ENCODE measurements at places on chromosomes 12 and 14.

GRCh38 chr12:39033782-39034181, 128.4 kb upstream of the CPNE8 start:
- no peaks in the 10 kb centered on the region for H3K4me1 ChIP-seq
- H3K27ac ChIP-seq: no peak overlapping the region
- H3K36me3 ChIP-seq: no peaks in the 10 kb centered on the region
- H3K4me3 ChIP-seq: no peak overlapping the region
- DNase-seq: no peak

- H3K4me1 ChIP-seq: peaks cover 11% of the 10 kb centered on the region
- H3K36me3 ChIP-seq: peaks cover 9% of the 10 kb centered on the region
- H3K4me3 ChIP-seq: no peak overlapping the region
Observed at GRCh38 chr14:102688290-102688689, 89.0 kb upstream of the TRAF3 start.

- peak within 1 kb of the TSS; percentile 93 for H3K4me3 ChIP-seq
- peak within 1 kb of the TSS; percentile 85 for H3K27ac ChIP-seq
- DNase-seq: peak; percentile 75
- H3K36me3 ChIP-seq: no peaks in the 10 kb centered on the region
Observed at GRCh38 chr12:15910864-15911721, at the start of gene DERA. DERA (plus strand) TSS chr12:15911332; CDS start chr12:15911384, 52 bp downstream.

DNA sequence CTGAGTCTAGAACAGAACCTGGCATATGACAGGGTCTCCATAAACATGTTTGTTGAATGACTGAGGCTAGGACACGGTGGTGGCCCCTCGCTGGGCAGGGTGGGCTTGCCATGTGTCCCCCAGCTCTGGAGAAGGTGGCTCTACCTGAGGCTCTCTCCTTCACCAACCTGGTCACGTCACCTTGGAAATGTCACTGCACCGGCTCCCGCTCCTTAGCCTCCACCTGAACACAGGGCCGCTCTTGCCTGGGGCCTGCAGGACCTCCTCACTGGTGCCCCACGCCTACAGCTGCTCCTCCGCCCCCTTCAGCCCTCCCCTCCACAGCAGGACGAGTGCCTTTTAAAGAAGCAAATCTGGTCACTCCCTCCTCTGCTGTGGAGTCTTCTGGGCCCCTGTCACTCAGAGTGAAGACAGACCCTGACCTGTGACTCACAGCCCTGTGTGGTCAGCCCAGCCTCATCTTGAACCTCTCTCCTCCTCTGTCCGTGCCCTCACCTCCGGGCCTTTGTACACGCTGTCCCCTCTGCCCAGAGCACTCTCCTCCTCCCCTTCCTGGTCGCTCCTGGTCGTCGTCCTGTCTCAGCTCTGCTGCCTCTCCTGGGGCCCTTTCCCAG, 81.0 kb downstream of the ADGRD1 start:
- H3K27me3 ChIP-seq: no peaks in the 10 kb centered on the region
- H3K27ac ChIP-seq: no peak overlapping the region
- H3K4me1 ChIP-seq: no peaks in the 10 kb centered on the region
- no peak for DNase-seq
- peaks cover 2% of the 10 kb centered on the region for H3K36me3 ChIP-seq

DNA sequence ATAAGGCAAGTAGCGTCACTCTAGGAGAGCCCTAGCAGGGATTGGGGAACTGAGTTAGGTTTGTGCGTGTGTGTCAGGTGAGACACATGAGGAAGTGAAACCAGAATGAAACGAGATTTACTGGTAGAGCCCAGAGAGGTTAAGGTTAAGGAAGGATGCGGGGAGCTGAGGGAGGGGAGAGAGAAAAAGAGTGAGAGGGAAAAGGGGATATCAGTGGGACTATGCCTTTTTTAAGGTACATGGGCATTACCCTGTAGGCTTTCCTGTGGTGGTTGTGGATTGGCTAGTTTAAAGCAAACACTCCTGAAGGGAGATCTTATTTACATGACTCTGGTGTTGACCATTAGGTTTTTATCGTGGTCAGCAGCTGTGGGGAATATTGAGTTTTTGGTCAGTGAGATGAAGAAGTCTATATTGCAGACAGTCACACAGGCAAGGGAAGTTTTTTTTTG, 13.9 kb downstream of the ZDHHC17 start:
- DNase-seq: no peak
- H3K4me3 ChIP-seq: peak overlapping the region; percentile 42
- peak overlapping the region; percentile 1 for H3K27ac ChIP-seq

- H3K36me3 ChIP-seq: no peaks in the 10 kb centered on the region
- H3K4me3 ChIP-seq: no peak overlapping the region
- no peaks in the 10 kb centered on the region for H3K27me3 ChIP-seq
- no peaks in the 10 kb centered on the region for H3K4me1 ChIP-seq
- no peak for DNase-seq
- H3K27ac ChIP-seq: no peak overlapping the region
Observed at GRCh38 chr12:82144505-82144904, 213.7 kb downstream of the CCDC59 start.

DNA sequence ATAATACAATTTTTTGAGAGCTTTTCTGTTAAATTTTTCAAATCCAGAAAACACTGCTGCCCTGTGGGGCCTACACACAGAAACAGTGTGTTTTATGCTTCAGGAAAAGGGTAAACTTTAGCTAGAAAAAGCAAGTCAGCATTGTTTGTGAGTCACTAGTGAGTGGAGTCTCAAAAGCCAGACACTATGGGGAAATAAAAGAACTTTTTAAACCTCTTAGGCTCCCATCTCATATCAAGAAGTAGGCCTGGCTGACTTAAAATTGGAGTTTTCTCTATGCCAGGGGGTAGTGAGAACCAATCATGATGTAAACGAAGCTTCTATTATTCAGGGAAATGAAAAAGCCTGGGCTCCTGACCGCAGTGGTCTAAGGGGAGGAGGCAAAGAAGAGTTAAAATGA, 12.6 kb downstream of the GPR65 start:
- no peaks in the 10 kb centered on the region for H3K27me3 ChIP-seq
- H3K27ac ChIP-seq: no peak overlapping the region
- no peak for DNase-seq
- H3K4me3 ChIP-seq: no peak overlapping the region
- peaks cover 27% of the 10 kb centered on the region for H3K4me1 ChIP-seq

GRCh38 chr14:58593977-58594376, 43.8 kb upstream of the DACT1 start:
- peaks cover 5% of the 10 kb centered on the region for H3K27me3 ChIP-seq
- no peak overlapping the region for H3K27ac ChIP-seq
- no peak for DNase-seq
- peaks cover 17% of the 10 kb centered on the region for H3K4me1 ChIP-seq

- no peaks in the 10 kb centered on the region for H3K36me3 ChIP-seq
- no peak overlapping the region for H3K27ac ChIP-seq
- no peak for DNase-seq
- H3K4me1 ChIP-seq: peaks cover 12% of the 10 kb centered on the region
- H3K27me3 ChIP-seq: peaks cover 31% of the 10 kb centered on the region
Observed at GRCh38 chr12:27824126-27824842, 44.2 kb upstream of the MANSC4 start.

DNA sequence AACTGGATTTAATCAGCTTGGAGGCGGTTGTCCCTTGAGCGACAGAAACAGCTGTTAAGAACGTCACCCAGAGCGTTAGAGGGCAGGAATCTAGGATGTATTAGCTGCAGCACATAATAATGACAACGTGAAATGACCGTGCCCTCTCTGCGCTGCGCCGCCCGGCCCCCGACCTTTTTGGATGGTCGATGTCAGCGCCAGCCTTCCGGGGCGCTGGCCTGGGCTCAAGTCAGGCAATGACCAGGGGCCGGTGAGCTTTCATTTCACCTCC, 427 bp upstream of the TMEM120B start:
- peaks cover 2% of the 10 kb centered on the region for H3K27me3 ChIP-seq
- peak overlapping the region; percentile 89 for H3K4me3 ChIP-seq
- peaks cover 27% of the 10 kb centered on the region for H3K4me1 ChIP-seq

DNA sequence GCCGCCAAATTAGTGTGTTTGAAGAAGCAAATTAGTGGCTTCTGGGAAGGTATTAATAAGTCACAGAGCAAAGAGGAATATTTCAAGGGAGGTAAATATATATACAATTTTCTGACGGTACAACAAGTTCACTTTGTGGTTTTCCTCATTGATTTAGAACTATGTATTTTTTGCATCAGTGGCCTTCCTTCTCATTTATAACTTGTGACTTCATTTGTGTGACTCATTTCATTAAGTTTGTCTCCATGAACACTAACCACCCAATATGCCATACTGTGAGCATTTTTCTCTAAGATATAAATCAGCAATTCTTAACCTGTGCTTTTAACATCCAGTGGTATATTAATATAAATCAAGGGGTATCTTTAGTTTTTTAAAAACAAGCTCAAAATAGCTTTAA, 29.3 kb upstream of the ARHGAP5 start:
- no peaks in the 10 kb centered on the region for H3K4me1 ChIP-seq
- no peak for DNase-seq
- H3K36me3 ChIP-seq: no peaks in the 10 kb centered on the region

GRCh38 chr12:42468341-42468821, 121.2 kb downstream of the PRICKLE1 start:
- no peak overlapping the region for H3K27ac ChIP-seq
- H3K36me3 ChIP-seq: peaks cover 5% of the 10 kb centered on the region
- DNase-seq: no peak
- peak overlapping the region; percentile 75 for H3K4me3 ChIP-seq
- peaks cover 16% of the 10 kb centered on the region for H3K4me1 ChIP-seq

GRCh38 chr14:23005451-23006187, 4.3 kb downstream of the C14orf93 start:
- no peak for DNase-seq
- no peaks in the 10 kb centered on the region for H3K36me3 ChIP-seq
- H3K4me3 ChIP-seq: peak overlapping the region; percentile 95
- no peaks in the 10 kb centered on the region for H3K27me3 ChIP-seq

DNA sequence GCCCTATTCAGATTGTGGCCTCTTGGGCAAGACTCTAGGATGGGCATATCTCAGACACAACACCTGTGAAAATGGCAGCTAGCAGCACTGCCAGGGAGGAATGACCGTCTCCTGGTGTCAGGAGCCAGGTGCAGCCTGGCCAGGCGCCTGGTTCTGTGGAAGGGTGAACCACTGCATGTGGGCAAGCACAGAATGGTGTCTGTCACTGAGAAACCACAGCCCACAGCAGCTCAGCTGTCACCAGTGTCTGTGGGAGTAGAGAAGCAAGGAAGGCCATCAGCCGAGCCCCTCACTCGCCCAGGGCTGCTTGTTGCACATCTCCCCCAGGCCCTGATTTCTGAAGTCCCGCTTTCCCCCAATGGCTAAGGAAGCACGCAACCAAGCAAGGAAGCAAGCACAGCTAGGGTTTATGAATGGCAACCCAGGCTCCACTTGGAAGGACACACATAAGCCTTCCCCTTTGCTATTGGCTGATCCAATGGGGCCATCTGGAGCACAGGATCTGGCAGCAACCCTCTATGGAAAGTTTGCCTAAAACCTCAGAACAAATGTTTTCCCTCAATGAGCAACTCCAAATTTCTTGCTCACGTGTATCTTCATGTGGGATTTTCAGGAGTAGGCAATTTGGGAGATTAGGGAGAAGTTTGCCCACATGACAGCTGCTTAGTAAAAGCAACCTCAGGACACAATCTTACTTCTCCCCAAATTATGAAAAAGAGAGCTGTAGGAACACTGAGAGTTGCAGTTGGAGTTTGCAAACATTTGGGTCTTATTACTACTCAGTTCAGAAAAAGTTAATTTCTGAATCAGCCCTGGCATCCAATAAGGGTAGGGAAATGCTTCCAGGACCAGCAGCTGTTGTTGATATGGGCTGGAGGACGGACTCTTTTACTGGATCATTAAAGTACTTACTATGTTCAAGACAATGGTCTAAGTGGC, 44.7 kb downstream of the GPHB5 start:
- DNase-seq: no peak
- no peak overlapping the region for H3K4me3 ChIP-seq
- no peak overlapping the region for H3K27ac ChIP-seq
- H3K36me3 ChIP-seq: no peaks in the 10 kb centered on the region
- no peaks in the 10 kb centered on the region for H3K4me1 ChIP-seq

Data from activated naive CD8-positive, alpha-beta T cell treated with anti-CD3 and anti-CD28 coated beads, Interleukin-2, amount 10 ng/mL, durations not matched to agents 7 days and 5 days (primary cell).